ENCODE measurements at places on chromosomes 6 and 20. TPM values are rescaled to one million over a fixed set of nuclear protein-coding genes. Genes with fewer than 3 reads are reported as not detected.

CAGE1 gene
- polyA plus RNA-seq, result not detected

RHAG gene
- not detected for polyA plus RNA-seq

DST gene
- 62.3 TPM for polyA plus RNA-seq

ULBP1 gene
- 1.4 TPM for polyA plus RNA-seq

TMEM181 gene
- polyA plus RNA-seq, result 21.7 TPM

VSX1 gene
- not detected for polyA plus RNA-seq

DNA sequence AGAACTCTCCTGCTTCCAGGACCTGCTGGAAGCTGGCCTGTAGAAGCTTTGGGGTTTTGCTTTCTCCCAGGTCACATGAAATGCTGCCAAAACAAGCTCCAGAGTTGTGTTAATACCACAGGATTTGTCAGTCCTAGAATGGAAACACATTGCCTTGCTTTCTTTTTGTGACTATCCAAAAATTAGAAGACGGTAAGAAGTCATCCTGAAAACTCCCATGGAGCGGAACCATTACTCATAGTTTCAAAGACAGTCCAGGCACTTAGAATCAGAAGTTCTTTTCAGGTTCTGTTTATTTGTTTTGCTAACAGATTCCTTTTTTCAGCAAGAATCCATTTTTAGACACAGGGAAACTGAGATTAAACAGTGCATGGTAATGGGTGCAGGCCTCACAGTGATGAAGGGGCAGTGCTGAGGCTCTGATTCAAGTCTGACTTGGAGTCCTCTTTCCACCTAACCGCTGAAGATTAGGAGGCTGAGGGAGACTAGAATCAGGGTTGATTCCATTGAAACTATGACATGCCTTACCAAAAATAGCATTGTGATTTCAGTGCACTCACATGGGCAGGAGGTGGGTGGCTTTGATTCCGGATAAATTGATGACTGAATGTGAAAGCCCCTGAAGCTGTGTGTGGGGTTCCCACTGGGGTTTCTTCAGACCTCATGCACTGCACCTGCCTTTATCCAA, 72.2 kb upstream of the NAA20 start:
- DNase-seq, result no peak

DNA sequence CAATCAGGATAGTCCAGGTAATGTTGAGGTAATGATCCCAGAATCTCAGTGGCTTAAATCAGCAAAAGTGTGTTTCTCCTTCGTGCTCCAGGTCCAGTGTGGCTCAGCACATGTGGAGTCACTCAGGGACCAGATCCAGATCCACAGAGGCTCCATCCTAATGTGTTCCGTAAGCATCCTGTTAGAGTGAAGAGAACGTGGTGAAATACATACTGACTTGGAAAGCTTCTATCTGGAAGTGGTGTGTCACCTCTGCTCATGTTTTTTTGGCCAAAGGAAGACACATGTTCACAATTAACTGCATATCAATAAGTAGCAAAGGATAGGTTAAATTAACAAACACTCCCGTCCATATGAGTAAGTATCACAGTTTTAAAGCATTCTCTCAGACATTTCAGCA, 26.8 kb upstream of the PREP start:
- DNase-seq, result no peak

- DNase-seq, result peak; percentile 97
Measured at GRCh38 chr20:20743511-20744169, 31.2 kb upstream of the RALGAPA2 start.

DNA sequence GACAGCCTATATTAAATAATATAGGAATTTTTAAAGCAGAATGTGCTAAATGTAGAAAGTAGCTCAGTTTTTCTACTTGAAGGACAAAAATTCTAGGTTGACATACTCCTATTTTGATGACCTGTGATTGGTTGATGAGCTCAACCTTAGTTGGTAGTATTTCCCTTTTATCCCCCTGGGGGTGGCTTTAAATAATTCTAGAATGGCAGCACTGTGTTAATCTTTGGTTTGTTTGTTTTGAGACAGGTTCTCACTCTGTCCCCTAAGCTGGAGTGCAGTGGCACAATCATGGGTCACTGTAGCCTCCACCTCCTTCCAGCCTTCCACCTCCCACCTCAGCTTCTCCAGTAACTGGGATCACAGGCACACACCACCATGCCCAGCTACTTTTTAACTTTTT, 29.2 kb downstream of the FARS2 start:
- no peak for DNase-seq

DNA sequence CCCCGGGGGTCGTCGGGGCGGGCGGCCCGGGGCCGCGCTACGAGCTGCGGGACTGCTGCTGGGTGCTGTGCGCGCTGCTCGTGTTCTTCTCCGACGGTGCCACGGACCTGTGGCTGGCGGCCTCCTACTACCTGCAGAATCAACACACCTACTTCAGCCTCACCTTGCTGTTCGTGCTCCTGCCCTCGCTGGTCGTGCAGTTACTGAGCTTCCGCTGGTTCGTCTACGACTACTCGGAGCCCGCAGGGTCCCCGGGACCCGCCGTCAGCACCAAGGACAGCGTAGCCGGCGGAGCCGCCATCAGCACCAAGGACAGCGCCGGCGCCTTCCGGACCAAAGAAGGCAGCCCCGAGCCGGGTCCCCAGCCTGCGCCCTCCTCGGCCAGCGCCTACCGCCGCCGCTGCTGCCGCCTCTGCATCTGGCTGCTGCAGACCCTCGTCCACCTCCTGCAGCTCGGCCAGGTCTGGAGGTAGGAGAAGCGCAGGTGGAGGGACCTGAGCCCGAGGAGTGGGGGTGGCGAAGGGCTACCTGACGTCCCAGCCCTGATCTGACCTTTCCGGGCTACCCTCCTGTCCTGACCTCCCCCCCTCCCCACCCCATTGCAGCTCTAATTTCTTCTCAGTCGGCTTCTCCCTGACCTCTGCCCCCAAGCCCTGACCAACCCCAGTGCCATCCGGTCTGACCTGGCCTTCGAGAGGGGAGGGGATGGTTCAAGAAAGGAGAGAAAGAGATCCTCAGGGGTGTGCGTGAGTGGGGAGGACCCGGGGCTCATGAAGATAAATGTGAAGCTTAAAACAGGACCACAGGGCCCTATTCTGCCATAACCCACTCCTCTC, 558 bp downstream of the XKR7 start:
- peak; percentile 69 for DNase-seq

- peak; percentile 21 for DNase-seq
Measured at GRCh38 chr6:159953091-159953601, 15.7 kb upstream of the IGF2R start.

DNA sequence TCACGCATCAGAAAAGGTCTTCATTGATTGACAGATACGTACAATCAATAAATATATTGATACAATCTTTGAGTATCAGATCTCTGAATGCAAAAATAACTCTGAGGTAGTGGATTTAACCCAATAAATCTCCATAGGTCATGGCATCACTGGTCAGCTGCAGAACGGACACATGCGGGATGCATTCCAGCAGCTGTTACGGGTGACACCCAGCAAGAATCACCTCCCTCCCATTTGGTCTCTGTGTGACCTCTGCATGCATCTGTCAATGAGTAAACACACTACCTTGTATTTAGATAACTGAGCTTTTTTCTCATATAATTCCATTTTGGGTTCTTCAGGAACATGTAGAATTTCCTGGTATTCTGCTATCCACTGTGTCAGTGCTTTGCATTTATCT, 285.4 kb downstream of the SYNE1 start:
- no peak for DNase-seq

DNA sequence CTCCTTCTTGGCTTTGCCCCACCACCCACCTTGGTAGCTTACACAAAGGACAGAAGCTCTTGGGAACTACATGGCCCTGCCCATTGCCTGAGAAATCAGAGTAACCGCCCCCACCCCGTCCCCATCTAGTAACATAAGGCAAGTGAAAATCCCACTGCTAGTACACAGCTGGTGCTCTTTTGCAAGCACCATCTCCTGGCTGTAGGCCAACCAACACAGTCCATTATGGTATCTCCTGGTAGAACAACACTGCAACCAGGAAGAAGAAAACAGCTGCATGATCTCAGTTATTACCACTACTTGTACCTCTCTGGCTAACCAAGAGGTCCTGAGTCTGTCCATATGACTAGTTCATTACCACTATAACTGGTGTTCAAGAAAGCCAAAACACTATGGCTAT, 841.1 kb upstream of the MANEA start:
- no peak for DNase-seq

All from endothelial cell of umbilical vein (primary cell).